Activated CD4-positive, alpha-beta T cell treated with anti-CD3 and anti-CD28 coated beads for 48 hours (primary cell): ENCODE measurements at places on chromosomes 13 and 19.

DNA sequence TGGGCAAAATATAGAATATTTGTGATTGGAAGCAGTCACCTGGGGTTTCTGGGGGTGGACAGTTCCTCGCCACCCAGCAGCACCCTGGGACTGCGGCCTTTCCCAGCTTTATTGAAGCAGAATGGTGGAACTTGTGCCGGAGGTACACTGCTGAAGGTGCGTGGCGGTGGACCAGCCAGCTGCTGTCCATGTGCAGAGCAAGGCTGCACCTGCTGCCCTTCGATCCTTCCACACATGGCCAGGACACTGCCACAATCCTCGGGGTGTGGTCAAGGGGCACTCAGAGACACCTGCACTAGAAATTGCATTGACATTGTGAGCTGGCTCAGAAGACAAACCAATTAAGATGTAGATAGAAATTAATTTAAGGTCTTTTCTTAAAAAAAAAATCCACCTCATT is 11.4 kb upstream of the GPI start:
- no peak for DNase-seq

DNA sequence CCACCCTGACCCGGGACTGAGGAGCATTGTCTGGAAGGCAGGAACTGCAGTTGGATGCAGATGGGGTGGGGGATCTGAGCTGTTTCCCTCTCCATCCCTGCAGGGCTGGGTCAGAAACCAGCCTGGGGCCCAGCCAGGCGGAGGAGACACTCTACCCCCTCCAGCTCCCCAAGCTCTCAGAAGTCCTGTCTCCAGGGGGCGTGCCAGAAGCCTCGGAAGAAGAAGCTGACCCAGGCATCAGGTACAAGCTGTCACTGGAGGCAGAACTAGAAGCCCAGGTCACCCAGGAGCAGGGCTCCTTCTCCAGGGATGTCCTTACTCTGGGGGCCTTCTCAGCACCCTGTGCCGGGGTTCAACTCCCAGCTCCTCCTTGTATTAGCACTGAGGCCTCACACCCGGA is 15.5 kb downstream of the SIX5 start:
- no peak for DNase-seq

- no peak for DNase-seq
Measured at GRCh38 chr13:36360903-36361302, 14.7 kb upstream of the SPART start.

DNA sequence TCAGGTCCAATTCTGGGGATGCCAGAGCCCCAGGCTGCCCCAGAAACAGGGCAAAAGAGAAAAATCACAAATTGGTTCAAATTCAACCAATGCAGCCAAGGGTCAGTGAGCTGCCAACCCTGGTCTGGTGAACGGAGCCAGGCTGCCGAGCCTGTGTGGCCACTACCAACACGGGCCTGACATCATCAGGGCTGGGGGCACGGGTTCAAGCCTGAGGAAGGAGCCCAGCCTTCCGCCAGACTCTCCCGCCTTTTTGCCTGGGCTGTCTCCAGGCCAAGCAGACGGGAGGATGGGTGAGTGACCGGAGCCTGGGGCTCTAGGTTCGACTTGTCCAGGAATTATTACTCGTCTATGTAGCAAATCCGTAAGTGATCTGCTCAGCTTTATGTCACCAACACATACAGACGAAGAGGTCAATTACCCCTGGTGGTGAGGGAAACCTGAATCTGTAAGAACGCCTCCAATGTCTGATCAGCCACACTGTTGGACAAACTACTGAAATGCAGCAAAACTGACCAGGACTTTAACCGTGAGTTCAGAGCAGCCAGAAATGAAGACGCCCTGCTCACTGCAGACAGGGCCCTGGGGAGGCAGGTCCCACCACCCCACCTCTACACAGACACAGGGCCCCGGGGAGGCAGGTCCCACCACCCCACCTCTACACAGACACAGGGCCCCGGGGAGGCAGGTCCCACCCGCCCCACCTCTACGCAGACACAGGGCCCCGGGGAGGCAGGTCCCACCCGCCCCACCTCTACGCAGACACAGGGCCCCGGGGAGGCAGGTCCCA is 31.8 kb downstream of the RAB20 start:
- no peak for DNase-seq

- DNase-seq, result peak; percentile 62
Measured at GRCh38 chr19:43651758-43652545, 12.3 kb upstream of the CADM4 start.

DNA sequence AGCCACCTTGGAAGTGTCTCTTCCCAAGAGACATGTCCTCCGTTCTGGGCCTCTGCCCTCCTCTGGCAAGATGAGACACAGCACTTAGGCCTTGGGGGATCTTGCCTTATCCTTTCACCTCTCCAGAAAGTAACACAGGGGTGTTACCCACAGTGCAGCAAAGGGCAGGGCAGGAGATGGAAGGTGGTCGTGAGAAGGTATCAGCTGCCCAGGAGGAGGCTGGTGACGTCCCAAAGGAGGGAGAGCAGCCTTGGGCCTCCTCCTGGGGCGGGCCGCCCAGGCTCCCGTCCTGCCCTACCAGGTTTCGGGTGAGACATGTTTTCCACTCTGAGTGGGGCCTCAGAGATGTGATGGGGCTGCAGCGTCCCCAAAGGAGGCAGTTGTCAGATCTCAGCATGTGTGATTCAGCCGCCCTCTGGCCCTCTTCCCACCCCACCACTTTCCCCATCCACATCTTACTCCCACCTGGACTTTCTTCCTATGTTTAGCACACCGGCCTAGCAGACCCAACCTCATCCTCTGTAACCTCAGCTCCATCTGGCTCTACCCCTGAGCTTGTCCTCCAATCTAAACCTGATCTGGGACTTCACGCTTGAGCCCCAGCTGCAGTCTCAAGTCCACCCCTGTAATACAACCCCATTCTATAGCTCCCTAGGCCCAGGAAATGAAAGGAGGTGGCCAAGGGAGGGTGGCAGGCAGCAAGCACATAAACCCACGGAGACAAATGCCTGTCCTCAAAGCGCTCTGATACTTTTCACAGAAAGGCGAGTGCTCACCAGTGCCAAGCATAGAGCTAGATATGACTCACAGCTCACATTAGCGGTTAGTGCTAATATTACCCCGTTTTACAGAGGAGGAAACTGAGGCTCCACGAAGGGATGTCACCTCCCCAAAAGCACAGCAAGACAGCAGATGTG is 9.3 kb downstream of the POU2F2 start:
- peak; percentile 86 for DNase-seq

DNA sequence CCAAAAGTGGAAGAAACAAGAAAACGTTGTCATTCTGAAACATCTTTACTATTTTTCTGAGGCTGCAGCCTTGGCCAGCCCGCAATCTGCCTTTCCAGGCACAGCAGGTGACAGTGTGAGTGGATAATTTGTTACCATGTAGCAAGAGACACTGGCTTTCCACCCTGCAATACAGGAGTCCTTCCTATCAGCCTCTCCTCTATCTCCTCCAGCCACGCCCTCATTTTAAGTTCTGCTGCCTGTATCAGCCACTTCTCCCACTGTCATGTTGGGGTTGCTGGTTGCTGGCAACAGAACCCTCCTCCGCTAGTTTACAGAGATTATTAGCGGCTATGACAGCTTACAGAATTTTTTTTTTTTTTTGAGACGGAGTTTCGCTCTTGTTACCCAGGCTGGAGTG is 7.7 kb upstream of the LGALS7 start:
- no peak for DNase-seq

GRCh38 chr19:17210296-17210695 is 4.9 kb upstream of the USE1 start:
- DNase-seq, result no peak

GRCh38 chr13:24659239-24659638 is 21.0 kb upstream of the ATP12A start:
- DNase-seq, result no peak

- no peak for DNase-seq
Measured at GRCh38 chr19:45218911-45219743, 26.1 kb downstream of the EXOC3L2 start.

DNA sequence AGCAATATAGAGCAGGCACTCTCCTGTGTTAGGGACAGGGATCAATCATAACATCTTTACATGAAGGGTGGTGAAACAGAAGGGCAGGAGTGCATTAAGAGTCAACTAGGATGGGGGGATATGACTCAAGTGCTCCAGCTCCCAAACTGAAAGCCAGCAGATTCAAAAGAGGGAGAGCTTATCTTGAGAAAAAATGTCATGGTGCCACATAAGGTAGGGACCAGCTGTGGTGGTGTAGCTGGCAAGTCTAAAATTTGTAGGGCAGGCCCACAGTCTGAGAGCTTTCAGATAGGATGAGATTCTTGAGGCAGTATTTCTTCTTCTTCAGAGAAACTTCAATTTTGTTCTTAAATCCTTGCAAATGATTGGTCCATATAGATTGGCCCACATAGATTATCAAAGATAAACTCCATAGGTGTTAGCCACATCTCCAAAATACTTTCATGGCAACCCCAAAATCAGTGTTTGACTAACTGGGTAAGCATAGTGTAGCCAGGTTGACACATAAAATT is 19.1 kb downstream of the DNAJC15 start:
- peak; percentile 37 for DNase-seq

DNA sequence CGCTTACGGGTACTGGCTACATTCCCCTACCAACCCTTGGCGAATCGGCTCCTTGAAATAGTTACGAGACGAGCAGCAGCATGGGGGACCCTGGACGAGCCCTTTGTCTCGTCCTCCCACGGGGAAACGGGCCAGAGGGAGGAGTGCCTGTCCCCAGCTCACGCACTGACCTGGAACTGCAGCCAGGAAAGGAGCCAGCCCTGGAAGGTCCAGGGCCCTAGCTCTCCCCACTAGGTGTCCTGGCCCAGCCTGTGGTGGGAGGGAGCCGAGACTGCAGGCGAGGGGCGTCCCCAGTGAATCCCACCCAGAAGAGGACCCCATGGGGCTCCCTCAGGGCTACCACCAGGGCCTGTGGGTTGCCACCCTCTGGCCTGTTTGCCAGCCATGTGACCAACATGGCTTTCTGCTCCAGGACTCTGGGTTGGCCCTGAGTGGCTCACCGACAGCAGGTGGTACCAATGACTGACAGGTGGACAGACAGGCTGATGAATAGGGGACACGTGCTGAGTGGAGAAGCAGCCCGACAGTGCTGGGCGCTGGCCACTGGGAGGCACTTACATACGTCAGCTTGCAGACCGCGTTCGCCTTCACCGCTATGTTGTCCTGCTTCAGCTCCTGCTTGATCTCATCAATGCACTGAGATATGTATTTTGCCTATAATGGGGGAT is 13.2 kb downstream of the AP3D1 start:
- DNase-seq, result no peak

DNA sequence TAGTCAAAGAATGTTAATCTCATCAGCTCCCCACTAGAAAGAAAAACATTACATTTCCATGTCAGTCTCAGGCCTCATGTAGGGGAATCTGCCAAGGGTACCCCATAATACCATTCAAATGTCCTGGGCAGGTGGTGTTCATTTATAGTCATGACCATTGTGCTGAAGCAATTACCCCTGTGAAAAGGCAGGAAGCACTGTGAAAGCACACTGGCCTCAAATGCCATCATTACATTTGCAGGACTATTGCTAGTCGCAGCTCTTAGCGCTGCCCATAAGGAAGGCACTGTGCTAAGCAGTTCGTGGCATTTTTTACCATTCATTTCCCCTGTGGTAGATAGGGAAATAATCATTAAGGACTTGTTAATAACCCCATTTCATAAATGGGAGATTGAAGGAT is 109.0 kb downstream of the LHFPL6 start:
- DNase-seq, result no peak

DNA sequence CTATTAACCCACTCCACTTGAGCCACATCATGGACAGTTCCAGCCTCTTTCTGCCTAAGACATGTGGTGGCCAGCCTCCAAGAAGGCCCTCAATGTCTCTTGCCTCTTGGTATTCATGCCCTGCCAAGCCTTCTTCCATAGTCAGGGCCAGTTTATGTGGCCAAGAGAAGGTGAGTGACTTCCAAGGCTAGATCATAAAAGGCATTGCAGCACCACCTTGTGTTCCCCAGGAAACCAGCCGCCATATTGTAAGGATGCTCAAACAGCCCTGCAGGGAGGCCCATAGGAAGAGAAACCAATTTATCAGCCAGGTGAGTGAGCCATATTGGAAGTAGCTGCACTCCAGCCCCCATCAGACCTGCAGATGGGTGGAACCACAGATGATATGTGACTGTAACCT is 12.3 kb upstream of the DNMT1 start:
- no peak for DNase-seq

DNA sequence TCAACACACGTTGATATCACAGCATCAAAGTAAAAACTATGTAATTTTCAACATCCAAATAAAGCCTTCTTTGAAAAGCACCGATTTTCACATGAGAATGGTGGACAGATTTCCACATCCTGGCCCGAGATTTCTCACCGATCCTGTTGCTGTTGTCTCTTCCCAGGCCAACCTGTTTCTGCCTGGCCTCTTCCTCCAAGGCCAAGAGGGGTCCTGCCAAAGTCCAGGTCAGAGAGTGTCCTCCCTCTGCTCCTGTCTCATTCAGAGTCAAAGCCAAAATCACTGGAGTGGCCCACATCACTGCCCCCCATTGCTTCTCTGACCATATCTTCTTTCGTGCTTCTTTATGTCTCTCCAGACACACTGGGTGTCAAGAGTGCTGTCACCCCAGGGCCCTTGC is 49.5 kb downstream of the CHST8 start:
- no peak for DNase-seq

DNA sequence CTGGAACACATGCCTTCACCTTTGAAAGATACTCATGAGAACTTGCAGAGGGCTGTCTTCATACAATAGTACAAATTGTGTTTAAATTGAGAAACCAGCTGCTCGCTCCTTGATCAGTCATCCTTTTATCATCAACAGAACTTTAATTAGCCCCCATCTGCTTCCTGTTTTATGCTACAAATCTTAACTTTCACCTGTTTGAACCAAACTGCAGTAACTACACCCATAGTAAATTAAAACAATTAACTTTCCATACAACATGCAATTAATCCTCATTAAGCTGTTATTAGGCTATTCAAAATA is 85.2 kb downstream of the FOXO1 start:
- no peak for DNase-seq

DNA sequence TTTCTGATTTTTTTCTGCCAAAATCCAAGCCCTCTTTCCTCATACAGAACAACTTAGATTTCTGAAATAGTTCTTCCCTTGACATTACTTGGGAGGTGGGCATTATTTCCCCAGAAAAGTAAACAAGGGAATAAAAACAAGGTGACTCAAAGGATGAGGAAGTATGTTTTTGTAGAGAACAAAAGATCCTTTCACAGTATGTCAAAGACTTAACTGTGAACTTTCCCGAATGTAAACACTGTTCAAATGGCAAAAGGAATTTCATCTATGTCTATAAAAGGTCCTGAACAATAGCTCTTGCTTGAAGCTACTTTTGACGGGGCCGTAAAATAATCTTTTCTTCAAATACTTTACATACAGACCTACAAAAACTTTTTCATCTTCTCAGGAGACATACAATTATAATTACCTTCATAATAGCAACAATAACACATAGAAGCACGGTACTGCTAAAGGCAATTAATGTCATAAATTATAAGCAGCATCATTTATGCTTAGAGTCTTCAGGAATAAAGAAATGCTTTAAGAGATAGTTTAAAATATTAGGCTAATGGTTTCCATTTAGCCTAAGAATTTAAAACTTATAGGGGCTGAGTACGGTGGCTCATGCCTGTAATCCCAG is 191.1 kb downstream of the RGCC start:
- no peak for DNase-seq
